ENCODE measurements at places on chromosomes 5 and 9. TPM values are rescaled to one million over a fixed set of nuclear protein-coding genes. Genes with fewer than 3 reads are reported as not detected.
A peak's percentile ranks its signal among the peaks of the same experiment; 100 is the strongest.

The TSLP gene
- total RNA-seq = not detected

The IL9 gene
- not detected for total RNA-seq

The ARHGEF37 gene
- 1.2 TPM for total RNA-seq

The SPEF2 gene
- total RNA-seq = 0.24 TPM

The THBS4 gene
- total RNA-seq = 1.1 TPM

The RNF208 gene
- total RNA-seq = 10.7 TPM

The AGXT2 gene
- total RNA-seq = not detected

The PTPN3 gene
- 0.24 TPM for total RNA-seq

The LSM11 gene
- 6.0 TPM for total RNA-seq

GRCh38 chr5:34524123-34524522, 132.0 kb upstream of the RAI14 start:
- no peaks in the 10 kb centered on the region for H3K27me3 ChIP-seq
- H3K4me3 ChIP-seq = no peak overlapping the region
- H3K27ac ChIP-seq = no peak overlapping the region
- H3K36me3 ChIP-seq = no peaks in the 10 kb centered on the region
- no peak for DNase-seq

- H3K4me1 ChIP-seq = no peaks in the 10 kb centered on the region
- no peak overlapping the region for H3K27ac ChIP-seq
- H3K27me3 ChIP-seq = no peaks in the 10 kb centered on the region
- H3K36me3 ChIP-seq = peaks cover 3% of the 10 kb centered on the region
These were observed 13.0 kb downstream of the UBAP2 start for GRCh38 chr9:34035656-34036055.

DNA sequence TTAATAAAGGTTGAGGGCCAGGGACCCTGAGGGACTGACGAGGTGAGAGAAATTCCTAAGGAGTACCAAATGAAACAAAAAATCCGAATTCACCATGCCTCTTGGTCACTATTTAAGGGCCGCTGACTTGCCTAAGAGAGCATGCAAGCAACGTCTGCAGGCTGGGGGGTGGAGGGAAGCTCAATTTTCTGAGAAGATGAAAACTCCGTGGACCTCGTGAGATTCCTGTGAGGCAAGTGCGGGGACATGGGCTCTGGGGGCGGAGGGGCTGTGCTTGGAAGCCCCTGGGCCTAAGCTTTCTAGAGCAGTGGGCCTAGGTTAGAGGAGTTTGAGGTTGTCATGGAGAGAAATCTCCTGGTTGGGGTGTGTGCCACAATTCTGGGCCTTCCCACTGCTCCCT, 27.5 kb downstream of the NTRK2 start:
- no peaks in the 10 kb centered on the region for H3K27me3 ChIP-seq
- no peak overlapping the region for H3K4me3 ChIP-seq
- peaks cover 22% of the 10 kb centered on the region for H3K4me1 ChIP-seq
- no peak for DNase-seq
- H3K36me3 ChIP-seq = no peaks in the 10 kb centered on the region

GRCh38 chr5:72433522-72433921, 73.7 kb downstream of the ZNF366 start:
- H3K27ac ChIP-seq = no peak overlapping the region
- no peaks in the 10 kb centered on the region for H3K27me3 ChIP-seq
- H3K4me3 ChIP-seq = no peak overlapping the region
- no peaks in the 10 kb centered on the region for H3K36me3 ChIP-seq
- H3K4me1 ChIP-seq = peaks cover 8% of the 10 kb centered on the region

DNA sequence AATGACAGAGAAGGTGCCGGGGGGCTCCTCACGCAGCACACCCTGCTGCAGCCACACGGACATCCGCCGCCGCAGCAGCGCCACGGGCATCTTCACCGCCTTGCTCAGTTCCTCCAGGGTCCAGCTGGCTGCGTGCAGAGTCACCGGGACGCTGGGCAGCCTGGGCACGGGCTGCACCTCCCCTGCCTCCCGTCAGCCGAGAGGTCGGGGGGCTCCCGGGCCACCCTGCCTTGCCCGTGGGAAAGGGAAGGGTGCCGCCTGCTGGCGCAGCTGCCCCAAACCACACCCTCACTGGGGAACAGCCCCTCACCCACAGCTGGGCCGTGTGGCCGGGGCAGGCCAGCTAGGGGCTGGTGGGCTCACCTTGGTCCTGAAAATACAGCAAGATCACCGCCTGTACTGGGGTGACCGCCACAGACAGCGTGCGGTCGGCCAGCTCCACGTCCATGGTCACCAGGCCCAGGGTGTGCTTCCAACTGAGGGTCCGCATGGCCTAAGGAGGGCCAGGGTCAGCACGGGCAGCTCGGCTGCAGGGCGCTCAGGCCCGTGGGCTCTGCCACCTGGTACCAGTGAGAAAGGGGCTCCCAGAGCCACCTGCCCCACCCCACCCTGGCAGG, 3.6 kb upstream of the TMEM210 start:
- H3K27me3 ChIP-seq = no peaks in the 10 kb centered on the region
- no peaks in the 10 kb centered on the region for H3K4me1 ChIP-seq
- H3K4me3 ChIP-seq = no peak overlapping the region
- no peak for DNase-seq

DNA sequence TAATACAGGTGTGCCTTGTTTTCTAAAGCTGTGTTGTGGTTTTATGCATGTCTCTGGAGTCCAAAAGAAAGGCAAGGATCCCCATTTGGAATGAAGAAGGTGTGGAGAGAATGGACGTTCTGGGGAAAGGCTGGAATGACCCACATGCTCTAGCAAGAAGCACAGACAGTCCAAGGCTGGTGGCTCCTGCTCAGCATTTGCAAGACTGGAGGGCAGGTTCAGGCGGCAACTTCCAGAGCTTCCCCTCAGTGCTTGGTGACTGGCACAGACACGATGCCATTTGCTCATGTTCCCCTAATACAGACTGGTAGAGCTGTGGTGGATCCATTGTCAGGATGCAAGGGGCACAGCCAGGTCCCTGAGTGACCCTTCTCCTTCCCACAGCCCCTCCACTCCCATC, 8.2 kb downstream of the SLC22A4 start:
- no peak overlapping the region for H3K4me3 ChIP-seq
- peaks cover 2% of the 10 kb centered on the region for H3K27me3 ChIP-seq
- H3K36me3 ChIP-seq = no peaks in the 10 kb centered on the region
- DNase-seq = no peak
- no peaks in the 10 kb centered on the region for H3K4me1 ChIP-seq

GRCh38 chr9:72150661-72151060, 1.4 kb downstream of the GDA start:
- no peak overlapping the region for H3K27ac ChIP-seq
- H3K4me1 ChIP-seq = no peaks in the 10 kb centered on the region
- 0 out of 2 replicates have a peak, but pooled peaks cover 3% of the 10 kb centered on the region for H3K27me3 ChIP-seq
- H3K36me3 ChIP-seq = no peaks in the 10 kb centered on the region
- no peak overlapping the region for H3K4me3 ChIP-seq
- no peak for DNase-seq

GRCh38 chr9:75962013-75962661, 71.7 kb downstream of the PCSK5 start:
- H3K27ac ChIP-seq = no peak overlapping the region
- H3K4me3 ChIP-seq = no peak overlapping the region
- H3K4me1 ChIP-seq = no peaks in the 10 kb centered on the region
- H3K36me3 ChIP-seq = no peaks in the 10 kb centered on the region

GRCh38 chr5:180589771-180590542, 1.3 kb downstream of the SCGB3A1 start:
- H3K36me3 ChIP-seq = no peaks in the 10 kb centered on the region
- no peak overlapping the region for H3K4me3 ChIP-seq
- no peak overlapping the region for H3K27ac ChIP-seq
- H3K4me1 ChIP-seq = no peaks in the 10 kb centered on the region
- H3K27me3 ChIP-seq = 0 out of 2 replicates have a peak, but pooled peaks cover 3% of the 10 kb centered on the region
- DNase-seq = no peak

DNA sequence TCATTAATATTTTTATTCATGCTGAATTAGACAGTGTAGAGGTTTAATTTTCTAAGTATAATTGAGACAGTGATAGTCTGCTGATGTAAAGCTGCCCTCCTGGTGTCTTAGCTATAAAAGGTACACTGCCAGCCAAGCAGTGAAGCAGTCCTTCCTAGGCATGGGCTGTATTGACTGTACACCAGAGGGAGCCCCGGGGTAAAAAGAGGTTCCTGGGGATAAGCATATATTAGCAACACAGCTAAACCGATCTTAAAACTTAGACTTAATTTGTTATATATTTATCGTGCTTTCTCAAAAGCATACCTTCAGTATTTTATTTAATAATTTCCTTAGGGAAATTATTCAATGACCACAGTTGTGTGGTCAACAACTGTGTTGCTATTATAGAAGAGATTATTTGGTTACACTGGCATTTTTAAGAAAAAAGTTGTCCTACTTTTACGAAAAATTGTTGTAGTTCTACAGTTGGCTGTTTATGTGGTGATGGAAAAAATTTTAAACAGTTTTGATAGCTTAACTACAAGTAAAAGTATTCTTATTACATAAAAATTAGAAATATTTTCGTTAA, 68.8 kb downstream of the ELL2 start:
- no peaks in the 10 kb centered on the region for H3K27me3 ChIP-seq
- no peak overlapping the region for H3K27ac ChIP-seq
- H3K4me3 ChIP-seq = no peak overlapping the region
- no peak for DNase-seq
- peaks cover 21% of the 10 kb centered on the region for H3K36me3 ChIP-seq
- H3K4me1 ChIP-seq = no peaks in the 10 kb centered on the region

- no peak for DNase-seq
- no peak overlapping the region for H3K27ac ChIP-seq
- H3K27me3 ChIP-seq = no peaks in the 10 kb centered on the region
- peak overlapping the region; percentile 76 for H3K4me3 ChIP-seq
- no peaks in the 10 kb centered on the region for H3K36me3 ChIP-seq
These were observed 797 bp downstream of the TOR2A start for GRCh38 chr9:127734247-127734746.

DNA sequence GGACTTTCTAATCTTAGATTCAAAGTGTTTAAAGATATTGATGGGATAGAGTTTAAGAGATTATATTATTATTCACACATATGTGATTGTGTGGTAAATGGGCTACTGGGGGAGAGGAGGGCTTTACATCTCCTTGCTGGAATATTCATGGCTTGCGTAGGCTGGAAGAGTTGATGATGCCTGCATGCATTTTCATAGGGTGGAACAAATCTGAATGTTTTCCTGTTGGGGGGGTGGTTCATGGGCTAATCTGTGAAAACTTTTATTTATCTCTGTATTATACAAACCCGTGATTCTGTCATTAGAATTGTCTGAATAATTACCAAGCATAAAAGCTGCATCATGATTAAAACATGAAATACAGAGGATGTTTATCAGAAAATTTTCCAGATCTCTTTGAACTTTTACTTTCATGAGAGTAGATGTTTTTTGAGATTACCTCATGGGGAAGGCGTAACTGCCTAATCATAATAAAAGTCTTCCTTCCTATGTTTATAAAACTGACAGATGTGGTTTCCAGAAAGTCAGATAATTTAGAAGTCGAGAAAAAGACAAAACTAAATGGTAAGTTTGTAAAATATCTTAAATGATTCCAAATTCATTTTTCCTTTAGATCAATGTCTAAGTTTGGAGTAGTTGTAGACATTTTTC, 1185.4 kb upstream of the SEMA6A start:
- H3K27me3 ChIP-seq = no peaks in the 10 kb centered on the region
- DNase-seq = no peak
- no peaks in the 10 kb centered on the region for H3K36me3 ChIP-seq
- H3K4me3 ChIP-seq = no peak overlapping the region
- H3K27ac ChIP-seq = no peak overlapping the region

DNA sequence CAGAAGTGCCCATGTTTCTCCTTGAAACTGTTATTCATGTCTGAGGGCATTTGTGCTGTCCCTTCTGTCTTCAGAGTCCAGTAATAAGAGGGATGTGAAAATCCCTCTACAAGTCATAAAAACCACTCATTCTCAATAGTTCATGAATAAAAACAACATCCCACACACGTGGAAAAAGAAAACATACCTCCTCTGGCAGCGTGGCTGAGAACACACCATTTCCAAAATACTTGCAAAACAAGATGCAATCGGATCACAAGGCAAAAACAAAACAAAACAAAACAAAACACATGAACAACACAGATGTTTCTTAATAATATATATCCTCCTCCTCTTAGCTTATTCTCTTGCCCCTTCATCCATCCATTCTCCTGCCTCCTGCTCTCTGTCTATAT, 71.0 kb upstream of the EQTN start:
- no peaks in the 10 kb centered on the region for H3K27me3 ChIP-seq
- DNase-seq = no peak
- H3K4me1 ChIP-seq = peaks cover 40% of the 10 kb centered on the region
- peak overlapping the region; percentile 71 for H3K27ac ChIP-seq

GRCh38 chr9:77028478-77028877, 9.0 kb downstream of the FOXB2 start:
- DNase-seq = no peak
- H3K27ac ChIP-seq = no peak overlapping the region
- peaks cover 2% of the 10 kb centered on the region for H3K27me3 ChIP-seq

DNA sequence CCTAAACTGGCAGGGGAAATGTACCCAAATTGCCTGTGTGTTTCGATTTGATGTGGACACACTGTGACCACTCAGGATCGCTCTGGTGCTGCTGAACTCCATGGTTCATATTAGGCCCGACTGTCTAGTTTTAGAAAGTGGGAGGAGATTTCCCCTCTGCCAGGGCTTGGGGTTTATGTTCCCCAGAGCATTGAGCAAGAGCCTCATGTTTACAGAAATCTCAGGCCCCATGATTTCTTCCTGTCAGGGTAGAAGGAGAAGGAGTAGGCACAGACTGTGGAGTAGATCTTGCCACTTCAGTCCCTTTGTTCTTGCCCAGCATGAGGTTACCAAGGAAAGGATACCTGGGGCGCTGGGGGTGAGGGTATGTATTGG, 40.8 kb upstream of the GLRX start:
- H3K27ac ChIP-seq = no peak overlapping the region
- H3K4me3 ChIP-seq = no peak overlapping the region
- DNase-seq = no peak
- H3K27me3 ChIP-seq = no peaks in the 10 kb centered on the region
- no peaks in the 10 kb centered on the region for H3K36me3 ChIP-seq
- peaks cover 23% of the 10 kb centered on the region for H3K4me1 ChIP-seq

- H3K36me3 ChIP-seq = no peaks in the 10 kb centered on the region
- H3K27me3 ChIP-seq = no peaks in the 10 kb centered on the region
- no peak overlapping the region for H3K4me3 ChIP-seq
- DNase-seq = no peak
- H3K4me1 ChIP-seq = 0 out of 2 replicates have a peak, but pooled peaks cover 3% of the 10 kb centered on the region
These were observed 301.4 kb downstream of the PDE4D start for GRCh38 chr5:59592101-59592500.
